Upper lobe of left lung (tissue), 6 donors: ENCODE measurements at places on chromosomes 16 and 17. TPM values are rescaled to one million over a fixed set of nuclear protein-coding genes. Genes with fewer than 3 reads are reported as not detected.

Gene HASPIN
- 0.61 TPM for total RNA-seq

Gene ZNF624
- 3.1 TPM for total RNA-seq

Gene SNTB2
- 30.0 TPM for total RNA-seq

Gene MGAT5B
- total RNA-seq: 3.0 TPM

Gene SPIRE2
- total RNA-seq: 16.0 TPM

Gene CCL16
- total RNA-seq: 0.61 TPM

Gene DRC7
- total RNA-seq: 9.4 TPM

Gene CDH16
- not detected for total RNA-seq

Gene CCL17
- 24.2 TPM for total RNA-seq

Gene MARVELD3
- total RNA-seq: 24.1 TPM
